ENCODE measurements at places on chromosomes 7 and 10. TPM values are rescaled to one million over a fixed set of nuclear protein-coding genes. Genes with fewer than 3 reads are reported as not detected.

Gene NME8
- not detected for total RNA-seq

Gene TBRG4
- 56.5 TPM for total RNA-seq

Gene WNT2
- 7.5 TPM for total RNA-seq

Gene ERVW-1
- not detected for total RNA-seq

Gene MMD2
- not detected for total RNA-seq

Gene IKZF1
- not detected for total RNA-seq

Gene OR6V1
- total RNA-seq, result not detected

Gene MTURN
- total RNA-seq, result 20.3 TPM

Gene LUC7L2
- total RNA-seq, result 58.3 TPM

Gene ITGB8
- 17.5 TPM for total RNA-seq

Gene CCDC172
- total RNA-seq, result not detected

Gene PHYH
- total RNA-seq, result 21.0 TPM

Gene MSMB
- total RNA-seq, result not detected

All from hair follicle dermal papilla cell (primary cell).